ENCODE measurements at places on chromosomes 12 and 14. TPM values are rescaled to one million over a fixed set of nuclear protein-coding genes. Genes with fewer than 3 reads are reported as not detected.

Gene PRH2
- 1.6 TPM for polyA plus RNA-seq

Gene ARHGAP9
- 19.4 TPM for polyA plus RNA-seq

Gene TMTC2
- 2.5 TPM for polyA plus RNA-seq

DNA sequence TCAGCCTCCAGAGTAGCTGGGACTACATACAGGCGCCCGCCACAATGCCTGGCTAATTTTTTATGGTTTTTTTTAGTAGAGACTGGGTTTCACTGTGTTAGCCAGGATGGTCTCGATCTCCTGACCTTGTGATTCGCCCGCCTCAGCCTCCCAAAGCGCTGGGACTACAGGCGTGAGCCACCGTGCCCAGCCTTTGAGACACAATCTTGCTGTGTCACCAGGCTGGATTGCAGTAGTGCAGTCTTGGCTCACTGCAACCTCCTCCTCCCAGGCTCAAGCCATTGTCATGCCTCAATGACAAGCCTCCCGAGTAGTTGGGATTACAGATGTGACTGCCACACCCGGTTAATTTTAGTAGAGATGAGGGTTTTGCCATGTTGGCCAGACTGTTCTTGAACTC is 21.3 kb upstream of the STRN3 start:
- H3K27me3 ChIP-seq: no peaks in the 10 kb centered on the region
- DNase-seq: no peak
- H3K27ac ChIP-seq: no peak overlapping the region
- H3K4me1 ChIP-seq: no peaks in the 10 kb centered on the region

GRCh38 chr14:55274751-55275150 is 3.5 kb downstream of the FBXO34 start:
- H3K4me3 ChIP-seq: no peak overlapping the region
- H3K27ac ChIP-seq: no peak overlapping the region
- no peaks in the 10 kb centered on the region for H3K36me3 ChIP-seq
- peaks cover 44% of the 10 kb centered on the region for H3K4me1 ChIP-seq
